ENCODE measurements at places on chromosomes 4 and X.

- DNase-seq = no peak
Observed at GRCh38 chr4:41505161-41505661, 32.7 kb upstream of the LIMCH1 start.

DNA sequence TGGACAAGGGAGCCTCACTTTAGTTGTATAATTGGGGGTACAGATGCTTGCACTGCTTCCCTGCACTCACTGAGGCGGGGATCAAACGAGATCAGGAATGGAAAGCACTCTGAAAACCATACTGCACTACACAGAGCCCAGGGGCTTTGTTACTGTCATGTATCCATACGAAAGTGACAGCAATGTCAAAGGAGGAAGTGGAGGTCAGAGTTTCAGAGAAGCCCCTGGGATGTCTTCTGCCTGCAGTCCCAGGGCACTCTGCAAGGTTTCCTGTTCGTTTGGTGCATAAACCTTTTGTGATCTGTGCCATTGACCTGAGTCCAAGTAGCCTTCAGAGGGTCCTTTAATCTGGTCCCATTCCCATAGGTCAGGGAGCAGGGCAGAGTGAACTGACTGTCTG, 31.2 kb downstream of the RNF175 start:
- no peak for DNase-seq

GRCh38 chr4:184064877-184065276, 152.8 kb downstream of the ENPP6 start:
- no peak for DNase-seq

- DNase-seq = no peak
Observed at GRCh38 chrX:145673841-145674240, 143.8 kb upstream of the SLITRK2 start.

- peak; percentile 31 for DNase-seq
Observed at GRCh38 chrX:98379134-98379533, 1495.4 kb downstream of the RPA4 start.

DNA sequence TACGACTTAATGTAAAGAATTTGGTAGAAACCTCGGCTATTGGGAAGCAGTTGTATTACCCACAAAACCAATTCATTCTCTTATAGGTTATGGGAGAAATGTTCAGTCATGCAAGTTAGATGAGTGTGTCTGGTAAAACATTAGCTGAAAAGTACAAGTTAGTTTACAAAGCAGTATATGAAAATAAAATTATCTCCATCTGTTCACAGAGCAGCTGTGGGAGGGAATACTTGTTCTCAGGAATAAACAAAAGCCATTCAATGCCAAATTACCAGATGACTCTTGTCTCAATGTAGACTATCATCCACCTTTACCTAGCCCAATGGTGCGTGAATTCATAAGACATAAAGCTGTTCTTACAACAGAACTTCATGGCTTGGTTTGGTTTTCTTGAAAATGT, 28.6 kb downstream of the STAP1 start:
- no peak for DNase-seq

- DNase-seq = no peak
Observed at GRCh38 chr4:98586291-98586961, 72.0 kb downstream of the TSPAN5 start.

DNA sequence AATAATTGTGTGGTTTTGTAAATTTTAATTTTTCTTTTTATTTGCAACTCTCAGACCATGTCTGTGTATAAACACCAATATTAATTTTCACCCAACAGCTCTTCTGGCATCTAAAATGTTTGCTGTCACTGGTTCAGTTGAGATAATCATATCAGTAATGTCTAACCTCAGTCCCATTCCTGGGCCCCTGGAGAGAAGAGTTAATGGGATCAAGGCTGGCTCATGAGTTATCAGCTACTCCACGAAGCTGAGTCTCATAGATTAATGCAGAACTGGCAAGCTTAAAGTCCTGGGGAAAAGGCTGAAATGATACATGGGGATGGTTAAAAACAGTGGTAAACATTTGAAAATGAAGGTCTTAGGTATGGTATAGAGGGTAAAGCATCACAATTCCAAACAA, 28.4 kb upstream of the TSPAN5 start:
- DNase-seq = no peak

DNA sequence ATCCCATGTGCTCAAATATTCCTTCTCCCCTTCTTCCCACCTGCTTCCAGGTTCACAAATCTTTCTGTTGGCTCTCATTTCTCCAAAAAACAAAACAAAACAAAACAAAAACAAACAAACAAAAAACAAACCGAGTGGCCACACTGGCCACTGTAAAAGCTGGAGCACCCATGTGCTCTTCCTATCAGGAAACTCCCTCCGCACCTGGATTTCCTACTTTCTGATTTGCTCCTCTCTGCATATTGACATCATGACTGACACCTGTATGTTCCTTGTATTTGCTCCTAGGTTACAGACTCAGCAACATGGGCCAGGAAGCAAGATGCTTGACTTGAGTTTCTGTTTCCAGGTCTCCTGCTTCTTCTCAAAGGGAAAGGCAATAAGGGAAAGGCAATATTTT, 258.8 kb downstream of the GPC3 start:
- DNase-seq = no peak

- no peak for DNase-seq
Observed at GRCh38 chr4:124762956-124763355, 50.4 kb upstream of the ANKRD50 start.

DNA sequence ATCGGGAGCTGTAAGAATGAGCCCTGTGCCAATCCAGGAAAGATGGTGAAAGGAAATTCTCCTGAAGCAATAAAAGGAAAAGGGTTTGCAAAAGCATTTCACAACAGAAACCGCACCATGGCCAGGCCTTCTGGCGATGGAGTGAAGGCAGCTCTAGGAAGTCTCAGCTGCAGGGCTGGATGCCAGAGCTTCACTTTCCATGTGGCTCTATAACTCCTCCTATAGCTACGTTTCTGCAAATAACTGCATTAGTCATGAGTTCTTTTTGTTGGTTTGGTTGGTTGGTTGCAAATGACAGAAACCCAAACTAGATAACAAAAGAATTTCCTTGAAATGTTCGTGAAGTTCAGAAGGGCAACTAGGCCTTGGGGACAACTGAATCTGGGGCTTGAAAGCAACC, 84.6 kb downstream of the RELL1 start:
- DNase-seq = no peak

GRCh38 chr4:13966231-13967195, 339.0 kb upstream of the BOD1L1 start:
- DNase-seq = no peak

DNA sequence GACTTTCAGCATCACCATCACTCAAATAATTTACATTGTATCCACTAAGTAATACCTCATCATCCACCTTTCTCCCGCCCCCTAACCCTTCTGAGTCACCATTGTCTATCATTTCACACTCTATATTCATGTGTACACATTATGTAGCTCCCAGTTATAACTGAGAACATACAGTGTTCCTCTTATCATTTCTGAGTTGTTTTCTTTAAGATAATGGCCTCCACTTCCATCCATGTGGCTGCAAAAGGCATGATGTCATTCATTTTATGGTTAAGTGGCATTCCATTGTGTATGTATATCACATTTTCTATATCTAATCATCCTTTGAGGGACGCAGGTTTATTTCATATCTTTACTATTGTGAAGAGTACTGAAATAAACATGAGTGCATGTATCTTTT, 14.6 kb upstream of the NDST4 start:
- DNase-seq = no peak

DNA sequence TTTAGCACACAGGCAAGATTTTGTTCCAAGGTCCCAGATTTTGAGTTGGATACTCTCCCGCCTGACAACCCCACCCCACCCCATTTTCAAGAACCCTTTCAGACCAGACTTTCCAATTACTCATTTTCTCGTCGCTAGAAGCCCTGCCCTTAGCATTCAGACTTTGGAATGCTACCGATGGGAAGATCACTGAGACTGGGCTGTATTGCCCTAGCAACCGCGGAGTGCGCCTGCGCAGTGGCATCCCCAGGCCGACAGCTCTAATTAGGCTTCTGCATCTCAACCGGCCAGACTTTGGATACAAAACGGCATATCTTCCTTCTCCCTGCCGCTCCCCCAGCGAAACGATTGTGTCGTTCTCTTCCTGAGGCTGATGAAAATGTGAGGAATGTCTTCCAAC, 3.4 kb downstream of the MAGEE2 start:
- DNase-seq = no peak

GRCh38 chr4:115688961-115689360, 575.5 kb upstream of the NDST4 start:
- DNase-seq = no peak

- DNase-seq = no peak
Observed at GRCh38 chrX:77946571-77946970, 22.9 kb downstream of the PGAM4 start.

All from H9 (cell line).